MCF 10A (cell line): ENCODE measurements at places on chromosomes 16 and 17.

- no peak for DNase-seq
Measured at GRCh38 chr16:54422159-54422558, 135.6 kb upstream of the IRX3 start.

DNA sequence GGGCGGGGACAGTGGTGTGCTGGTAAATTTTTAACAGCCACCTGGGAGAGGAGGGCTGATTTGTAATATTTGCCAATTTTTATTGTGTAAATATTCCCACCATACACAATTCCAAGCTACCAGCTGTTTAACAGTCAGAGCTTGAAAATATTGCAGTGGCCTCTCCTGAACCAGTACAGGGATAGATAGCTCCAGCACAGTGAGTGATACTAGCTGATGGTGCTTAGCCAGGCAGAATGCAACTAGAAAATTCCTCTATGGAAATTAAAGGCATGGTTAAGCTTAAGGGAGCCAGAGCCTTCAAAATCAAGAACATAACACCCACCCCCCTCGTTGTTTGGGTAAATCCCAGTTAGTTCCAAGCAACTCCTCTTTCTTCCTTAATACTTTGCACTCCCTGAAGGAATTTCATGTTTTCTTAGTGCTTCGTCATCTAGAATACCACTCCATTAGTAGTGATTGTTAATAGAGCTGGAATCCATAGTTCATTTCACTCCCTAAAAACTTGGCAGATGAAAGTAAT lies 96.6 kb downstream of the CYB561 start:
- DNase-seq: no peak

DNA sequence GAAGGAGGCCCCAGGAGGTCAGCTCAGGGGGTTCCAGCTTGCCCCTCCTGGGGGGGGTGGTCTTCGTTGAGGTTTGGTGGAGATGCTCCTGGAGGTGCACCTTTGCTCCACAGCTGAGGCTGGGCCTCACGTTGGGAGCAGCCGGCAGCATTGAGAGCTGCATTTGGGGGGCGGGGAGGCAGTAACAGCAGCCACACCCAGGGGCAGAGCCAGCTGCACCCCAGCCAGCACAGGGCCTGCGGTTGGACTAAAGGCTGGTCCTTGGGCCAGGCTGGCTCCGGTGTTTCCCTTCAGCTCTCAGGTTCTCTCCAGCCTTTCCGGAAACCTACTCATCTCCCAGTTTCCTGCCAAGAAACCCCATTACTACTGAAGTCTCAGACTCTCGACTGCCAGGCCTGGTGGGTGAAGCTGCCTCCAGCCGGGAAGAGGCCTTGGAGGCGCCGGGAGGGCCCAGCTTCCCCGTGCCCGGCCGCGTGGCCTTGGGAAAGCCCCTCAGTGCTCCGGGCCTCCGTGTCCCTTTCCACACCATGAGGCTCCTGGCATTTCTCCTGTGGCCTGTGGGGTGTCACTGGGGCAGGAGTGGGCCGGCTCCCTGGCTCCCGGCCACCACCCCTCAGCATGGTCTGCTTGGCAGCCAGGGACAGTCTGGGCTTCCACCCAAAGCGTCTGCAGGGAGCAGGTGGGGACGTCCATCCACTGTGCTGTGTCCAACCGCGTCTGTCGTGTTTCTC lies 14.0 kb upstream of the BAIAP2 start:
- peak; percentile 63 for DNase-seq

DNA sequence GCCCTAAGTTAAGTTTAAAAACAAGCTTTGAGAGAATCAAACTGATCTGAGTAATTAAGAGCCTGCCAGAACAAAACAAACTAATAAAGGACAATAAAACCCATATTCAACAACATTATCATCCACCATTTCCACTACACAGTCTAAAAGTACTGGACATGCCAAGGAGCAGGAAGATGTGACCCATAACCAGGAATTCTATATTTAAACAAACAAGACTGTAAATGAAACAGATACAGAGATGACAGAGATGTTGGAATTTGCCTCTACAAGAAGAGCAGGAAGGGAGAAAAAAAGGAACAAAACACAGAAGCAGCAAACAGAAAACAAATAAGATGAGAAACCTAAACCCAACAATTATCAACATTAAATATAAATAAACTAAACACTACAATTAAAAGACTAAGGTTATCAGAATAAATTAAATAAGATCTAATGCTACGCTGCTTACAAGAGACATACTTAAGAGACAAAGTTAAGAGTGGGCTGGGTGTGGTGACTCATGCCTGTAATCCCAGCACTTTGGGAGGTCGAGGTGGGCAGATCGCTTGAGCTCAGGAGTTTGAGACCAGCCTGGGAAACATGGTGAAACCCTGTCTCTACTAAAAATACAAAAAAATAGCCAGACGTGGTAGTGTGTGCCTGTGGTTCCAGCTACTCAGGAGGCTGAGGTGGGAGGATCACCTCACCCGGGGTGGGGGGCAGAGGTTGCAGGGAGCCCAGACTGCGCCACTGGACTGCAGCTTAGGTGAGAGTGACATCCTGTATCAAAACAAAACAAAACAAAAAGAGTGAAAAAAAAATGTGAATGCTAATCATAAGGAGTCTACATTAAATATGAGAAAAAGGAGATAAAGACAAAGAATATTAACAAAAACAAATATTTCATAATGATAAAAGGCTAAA lies 50.6 kb downstream of the CREBBP start:
- no peak for DNase-seq

DNA sequence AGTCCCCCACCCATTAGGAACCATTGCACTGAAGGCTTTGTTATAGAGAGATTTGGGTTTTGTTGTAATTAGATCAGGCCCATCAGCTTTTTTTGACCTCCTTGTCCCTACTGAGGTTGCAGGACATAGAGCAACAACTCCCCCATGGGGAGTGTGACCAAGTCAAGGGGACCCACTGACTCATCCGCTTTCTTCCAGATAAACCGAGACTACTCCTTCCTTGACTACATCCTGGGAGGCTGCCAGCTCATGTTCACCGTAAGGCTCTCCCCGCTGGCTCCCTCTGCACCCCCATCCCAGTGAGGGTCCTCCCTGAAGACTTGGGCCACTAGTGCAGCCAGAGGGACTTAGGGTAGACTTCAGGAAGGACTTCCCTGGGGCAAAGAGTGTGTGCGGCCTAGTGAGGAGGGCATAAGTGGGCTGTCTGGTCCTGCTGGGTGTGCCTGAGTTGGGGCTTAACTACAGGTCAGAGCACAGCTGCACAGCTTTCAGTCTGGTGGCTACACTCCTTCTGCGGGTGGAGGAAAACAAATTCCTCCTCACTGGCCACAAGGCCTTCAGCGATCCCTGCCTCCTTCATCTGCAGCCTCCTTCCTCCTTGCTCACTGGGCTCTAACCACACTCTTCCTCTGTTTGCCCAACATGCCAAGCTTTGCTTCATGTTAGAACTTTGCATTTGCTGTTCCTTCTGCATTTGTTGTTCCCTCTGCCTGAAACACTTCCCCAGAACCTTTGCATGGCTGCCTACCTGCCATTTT lies 31.0 kb downstream of the CPNE2 start:
- no peak for DNase-seq

- no peak for DNase-seq
Measured at GRCh38 chr16:20323591-20324117, 3.7 kb downstream of the GP2 start.

- DNase-seq: peak; percentile 39
Measured at GRCh38 chr16:1188432-1189189, 35.7 kb downstream of the CACNA1H start.

DNA sequence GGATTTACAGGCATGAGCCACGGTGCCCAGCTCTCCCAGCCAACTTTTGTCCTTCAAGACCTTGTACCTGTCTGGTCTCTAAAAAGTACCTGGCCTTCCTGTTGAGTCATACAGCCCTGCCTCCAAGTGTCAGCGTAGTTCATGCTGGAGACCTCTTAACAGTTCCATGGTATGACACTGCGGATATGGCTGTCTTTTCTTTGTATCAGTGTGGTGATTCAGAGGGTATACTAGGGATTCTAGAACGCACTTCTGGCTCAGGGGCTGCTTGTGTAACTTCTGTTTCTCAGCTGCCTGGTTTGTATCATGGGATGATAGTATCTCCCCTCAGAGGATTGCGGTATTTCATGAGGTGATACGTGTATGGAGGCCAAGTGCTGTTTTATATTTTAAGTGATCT lies 2.0 kb upstream of the TMEM11 start:
- DNase-seq: peak; percentile 61
